T-cell (primary cell): ENCODE measurements at places on chromosomes 2 and 18. TPM values are rescaled to one million over a fixed set of nuclear protein-coding genes. Genes with fewer than 3 reads are reported as not detected.

- no peak for DNase-seq
Measured at GRCh38 chr2:112794131-112794733, 9.9 kb upstream of the IL1A start.

DNA sequence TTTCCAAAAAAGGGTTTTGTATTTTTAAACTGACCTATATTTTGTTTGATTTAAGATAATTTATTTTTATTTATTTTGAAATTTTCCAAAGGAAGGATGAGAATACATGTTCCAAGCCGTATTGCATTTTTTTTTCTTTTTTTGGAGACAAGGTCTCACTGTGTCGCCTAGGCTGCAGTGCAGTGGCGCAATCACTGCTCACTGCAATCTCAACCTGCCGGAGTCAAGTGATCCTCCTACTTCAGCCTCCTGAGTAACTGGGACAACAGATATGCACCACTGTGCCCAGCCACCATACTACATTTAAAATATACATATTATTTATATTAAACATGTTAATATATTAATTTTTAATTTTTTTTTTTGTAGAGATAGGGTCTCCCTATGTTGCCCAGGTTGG is 15.0 kb downstream of the GEN1 start:
- DNase-seq = no peak

IL36G gene
- not detected for total RNA-seq

GRCh38 chr18:9067823-9068222 is 34.7 kb upstream of the NDUFV2 start:
- no peak for DNase-seq

GRCh38 chr2:84846741-84847142 is 34.1 kb downstream of the TRABD2A start:
- DNase-seq = no peak

WNT10A gene
- total RNA-seq = 3.1 TPM

DNA sequence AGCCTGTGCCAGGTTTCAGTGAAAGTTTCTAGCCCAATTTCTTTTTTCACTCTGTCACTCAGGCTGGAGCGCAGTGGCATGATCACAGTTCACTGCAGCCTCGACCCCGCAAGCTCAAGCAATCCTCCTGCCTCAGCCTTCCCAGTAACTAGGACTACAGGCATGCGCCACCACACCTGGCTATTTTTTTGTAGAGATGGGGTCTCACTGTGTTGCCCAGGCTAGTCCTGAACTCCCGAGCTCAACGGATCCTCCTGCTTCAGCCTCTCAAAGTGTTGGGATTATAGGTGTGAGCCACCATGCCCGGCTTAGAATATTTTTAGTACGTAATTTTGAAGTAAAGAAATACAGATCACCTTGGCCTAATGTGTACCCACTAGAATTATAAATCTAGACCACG is 87.1 kb downstream of the GORASP2 start:
- DNase-seq = no peak

- DNase-seq = no peak
Measured at GRCh38 chr2:6297238-6297637, 568.5 kb downstream of the CMPK2 start.

DNA sequence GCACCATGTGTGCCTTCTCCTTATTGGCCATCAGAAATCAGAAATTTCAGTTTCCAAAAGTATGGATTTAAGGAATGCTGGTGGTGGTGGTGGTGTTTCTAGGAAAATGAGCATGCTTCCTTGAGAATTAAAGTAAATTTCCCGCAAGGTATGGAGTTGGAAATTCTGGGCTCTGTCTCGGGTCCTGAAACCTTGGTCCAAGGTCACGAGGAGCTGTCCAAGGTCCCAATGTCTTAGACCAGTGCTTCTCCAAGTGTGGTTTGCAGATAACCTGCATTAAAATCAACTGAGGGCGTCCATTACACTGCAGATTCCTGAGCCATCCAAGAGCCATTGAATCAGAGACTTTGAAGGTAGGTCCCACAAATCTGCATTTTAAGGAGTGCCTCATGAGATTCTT is 210.9 kb upstream of the PKDCC start:
- peak; percentile 6 for DNase-seq

- no peak for DNase-seq
Measured at GRCh38 chr2:119223521-119224390, at the start of gene STEAP3. STEAP3 (plus strand) TSS chr2:119223834; CDS start chr2:119231013, 7,179 bp downstream.

DNA sequence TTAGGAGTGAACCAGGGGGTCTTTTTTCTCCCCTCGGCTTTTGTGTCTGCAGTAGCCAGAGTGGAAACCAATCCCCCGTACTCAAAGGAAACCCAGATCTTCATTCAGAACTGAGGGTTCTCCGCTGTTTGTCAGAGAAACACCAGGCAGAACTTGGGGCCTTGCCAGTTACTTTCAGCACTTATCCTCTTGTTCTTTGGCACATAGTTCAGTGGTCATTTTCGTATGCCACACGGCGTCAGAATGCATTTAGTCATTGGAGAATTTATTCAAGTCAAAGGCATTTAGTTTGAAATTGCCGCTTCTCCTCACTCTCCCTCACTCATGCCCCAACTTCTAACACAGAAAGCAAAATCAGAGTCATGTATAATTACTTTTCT is 102.9 kb downstream of the CABLES1 start:
- no peak for DNase-seq

DNA sequence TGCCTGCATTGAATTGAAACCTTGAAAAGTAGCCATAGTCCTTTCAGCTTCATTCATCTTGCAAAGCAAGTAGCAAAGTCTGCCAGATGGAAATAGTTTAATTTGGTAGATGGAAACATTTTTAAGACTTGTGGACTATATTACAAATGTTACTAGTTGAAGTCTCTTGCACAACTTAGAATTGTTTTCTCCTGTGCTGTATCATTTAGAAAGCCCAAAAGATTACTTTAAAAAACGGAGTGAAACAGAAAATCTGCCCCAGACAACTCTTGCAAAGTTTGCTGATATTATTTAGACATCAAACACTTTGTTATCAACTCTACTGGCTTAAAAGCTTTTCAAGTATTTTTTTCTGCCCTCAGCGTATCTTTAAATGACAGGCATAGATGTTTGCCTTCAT is 335.0 kb downstream of the RPRM start:
- DNase-seq = no peak

- no peak for DNase-seq
Measured at GRCh38 chr2:202035941-202036372, 2.3 kb downstream of the FZD7 start.

DNA sequence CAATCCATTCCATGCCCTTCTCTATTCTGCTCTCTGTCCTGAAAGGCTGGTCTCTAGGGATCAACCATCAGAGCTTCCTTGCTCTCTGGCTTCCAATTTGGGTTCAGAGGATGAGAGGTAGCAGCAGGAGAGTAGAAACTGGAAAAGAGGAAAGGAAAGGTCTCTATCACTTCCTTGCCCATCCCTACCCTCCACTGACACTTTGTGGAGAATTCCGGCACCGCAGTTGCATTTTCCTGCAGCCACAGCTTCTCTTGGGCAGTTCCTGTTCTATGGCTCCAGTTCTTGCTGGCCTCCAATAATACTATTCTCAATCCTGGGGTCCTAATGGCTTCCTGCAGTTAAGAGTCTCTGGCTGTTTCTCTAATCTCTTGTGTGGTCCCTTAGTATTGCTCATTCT is 13.3 kb upstream of the IMPACT start:
- DNase-seq = no peak

DNA sequence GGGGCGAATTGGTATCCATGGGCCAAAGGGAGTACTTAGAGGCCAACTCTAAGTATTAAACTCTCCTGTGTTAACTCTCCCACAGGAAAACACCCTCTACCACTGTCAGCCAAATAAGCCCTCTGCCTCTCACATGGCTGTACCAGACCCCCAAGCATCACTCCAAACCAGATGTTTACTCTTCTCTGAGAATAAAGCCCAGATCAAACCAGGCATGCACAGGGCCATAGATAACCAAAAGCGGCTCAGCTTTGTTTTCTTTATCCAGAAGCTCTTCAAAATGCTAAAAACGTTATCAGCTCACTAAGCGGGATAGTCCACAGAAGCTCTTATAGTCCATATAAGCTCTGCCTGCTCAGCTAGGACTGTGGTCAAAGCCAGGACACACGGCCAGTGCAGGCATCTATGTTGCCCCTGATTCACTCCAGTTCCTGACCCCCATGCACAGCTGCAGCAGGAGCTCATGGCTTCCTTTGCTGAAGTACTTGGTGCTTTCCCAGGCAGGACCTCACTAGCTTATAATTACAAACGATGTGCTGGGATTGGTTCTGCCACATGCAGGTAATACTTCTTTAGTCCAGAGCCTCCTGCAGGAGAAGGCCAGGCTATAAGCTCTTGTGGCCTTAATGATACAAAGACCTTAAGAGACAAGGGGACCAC is 21.0 kb upstream of the SEMA4C start:
- no peak for DNase-seq

DNA sequence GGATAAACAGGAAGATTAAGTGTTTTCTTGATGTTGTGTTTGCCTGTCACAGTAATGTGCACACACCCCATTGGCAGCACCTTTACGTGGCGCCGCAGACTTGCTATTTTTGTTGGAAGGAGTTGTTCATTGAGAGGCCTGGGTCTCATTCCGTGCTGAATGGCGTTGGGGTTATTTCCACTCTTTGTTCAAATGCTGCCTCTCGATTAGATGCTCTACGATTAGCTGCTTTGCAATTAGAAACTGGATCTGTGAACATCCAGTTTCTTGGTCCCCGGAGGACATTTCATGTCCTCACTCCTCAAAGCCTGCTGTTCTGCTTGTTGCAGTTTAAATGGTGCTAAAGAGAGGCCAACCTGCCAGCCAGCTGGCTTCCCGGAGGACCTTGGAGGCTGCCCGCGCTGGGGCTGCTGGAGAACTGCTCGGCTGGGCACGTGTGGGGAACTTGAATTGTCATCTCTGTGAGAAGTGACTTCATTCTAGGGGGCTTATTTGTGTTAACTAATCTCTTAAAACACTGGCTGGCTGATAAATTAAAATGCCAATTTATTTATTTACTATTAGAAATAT is 117.4 kb upstream of the NABP1 start:
- no peak for DNase-seq

ERFE gene
- total RNA-seq = not detected

GRCh38 chr2:63012541-63012940 is 38.1 kb upstream of the OTX1 start:
- DNase-seq = no peak

DNA sequence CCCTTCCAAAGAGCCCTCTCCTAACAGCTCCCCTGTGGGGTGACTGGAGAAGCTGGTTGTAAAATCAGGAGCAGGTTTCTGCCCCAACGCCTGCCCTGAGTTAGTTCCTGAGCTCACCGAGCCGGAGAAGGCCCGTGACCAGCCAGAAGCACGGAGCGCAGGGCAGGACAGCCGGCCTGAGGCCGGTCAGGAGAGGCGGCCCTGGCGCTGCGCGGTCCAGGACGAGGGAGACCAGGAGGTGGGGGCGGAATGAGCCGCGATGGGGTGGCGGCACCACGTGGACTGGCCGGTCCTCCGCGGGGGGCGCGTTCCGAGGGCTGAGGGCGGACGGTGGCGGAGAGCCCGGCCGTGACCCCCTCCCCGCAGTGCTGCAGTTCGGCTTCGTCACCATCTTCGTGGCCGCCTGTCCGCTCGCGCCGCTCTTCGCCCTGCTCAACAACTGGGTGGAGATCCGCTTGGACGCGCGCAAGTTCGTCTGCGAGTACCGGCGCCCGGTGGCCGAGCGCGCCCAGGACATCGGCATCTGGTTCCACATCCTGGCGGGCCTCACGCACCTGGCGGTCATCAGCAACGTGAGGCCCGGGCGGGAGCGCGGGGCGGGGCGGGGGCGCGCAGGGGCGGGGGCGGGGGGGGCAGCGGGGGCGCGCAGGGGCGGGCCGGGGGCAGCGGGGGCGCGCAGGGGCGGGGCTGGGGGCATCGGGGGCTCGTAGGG is 29.0 kb downstream of the ANO7 start:
- DNase-seq = no peak

GRCh38 chr18:75644871-75645270 is 217.4 kb upstream of the SMIM21 start:
- no peak for DNase-seq

CIDEA gene
- total RNA-seq = not detected

DUSP28 gene
- total RNA-seq = 17.3 TPM

DNA sequence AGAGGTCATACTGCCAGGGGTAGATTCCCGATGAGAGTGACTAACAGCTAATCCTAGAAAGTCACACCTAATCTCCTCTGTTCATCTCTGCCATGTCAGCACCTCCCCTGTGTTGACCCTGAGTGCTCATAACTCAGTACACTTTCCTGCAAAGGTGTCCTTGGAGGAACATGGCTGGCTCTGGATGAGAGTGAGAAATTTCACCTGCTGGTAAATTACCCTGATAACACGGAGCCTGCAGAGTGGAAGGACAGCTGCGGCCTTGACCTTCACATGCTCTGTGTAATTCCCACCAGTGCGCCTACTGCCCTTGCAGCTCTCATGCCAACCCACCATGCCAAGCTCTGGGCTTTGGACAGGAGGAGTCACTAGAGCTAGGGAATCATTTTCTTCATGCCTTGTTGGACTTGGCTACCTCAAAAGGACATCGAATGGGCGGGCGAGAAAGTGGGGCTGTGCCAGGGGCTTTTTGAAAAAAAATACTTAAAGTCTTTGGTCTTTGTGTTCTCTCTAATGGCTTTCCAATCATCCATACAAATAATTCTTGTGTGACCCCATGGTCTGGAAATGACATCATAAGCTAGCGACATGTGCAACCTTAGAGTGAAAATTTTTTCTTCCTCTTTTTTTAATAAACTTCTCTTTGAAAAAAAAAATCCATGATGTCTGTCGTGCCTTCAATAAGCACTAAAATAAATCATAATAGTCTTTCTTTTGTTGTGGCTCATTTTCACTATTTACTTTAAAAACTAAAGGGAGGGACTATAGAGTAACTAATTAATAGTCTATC is 319.9 kb downstream of the MYCN start:
- DNase-seq = no peak

CCDC85A gene
- total RNA-seq = not detected

DNA sequence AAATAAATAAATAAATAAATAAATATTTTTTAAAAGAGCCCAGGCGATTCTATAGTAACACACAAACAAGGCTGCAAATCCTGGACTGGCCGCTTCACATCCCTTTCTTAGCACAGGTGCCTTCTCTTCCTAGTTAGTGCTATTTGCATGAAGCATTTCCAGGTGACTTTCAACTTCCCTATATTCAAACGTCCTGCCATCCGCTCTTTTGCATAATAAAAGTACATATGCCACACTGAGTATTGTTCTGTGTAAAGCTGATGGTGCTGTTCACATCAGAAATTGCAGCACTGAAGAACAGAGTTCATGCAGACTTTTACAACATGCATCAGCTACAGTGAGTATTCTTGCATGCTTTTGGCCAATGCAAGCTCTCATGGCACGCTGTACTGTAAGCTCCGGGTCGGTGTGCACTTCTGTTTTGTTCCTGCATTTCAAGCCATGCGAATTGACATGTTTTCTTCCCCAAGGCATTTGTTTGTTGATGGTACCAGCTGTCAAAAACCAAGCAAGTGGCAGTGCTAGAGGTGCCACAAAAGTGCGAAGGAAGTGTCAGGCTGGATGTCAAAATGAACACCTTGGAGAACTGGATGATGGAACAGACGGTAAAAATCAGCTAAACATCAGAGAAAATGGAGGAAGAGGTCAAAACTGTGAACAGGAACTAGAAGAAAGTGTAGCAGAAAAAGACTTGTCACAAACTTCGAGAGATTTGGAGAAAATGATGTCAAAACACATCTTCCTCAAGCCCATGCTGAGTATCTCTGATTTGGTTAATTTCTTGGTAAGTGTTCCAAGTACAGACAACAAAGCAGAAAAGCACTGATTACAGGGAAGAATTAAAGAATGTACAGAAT is 25.5 kb upstream of the CEP68 start:
- DNase-seq = no peak
